H1 (cell line): ENCODE measurements at places on chromosomes 7 and 10. TPM values are rescaled to one million over a fixed set of nuclear protein-coding genes. Genes with fewer than 3 reads are reported as not detected.

The FAM25A gene
- not detected in 2 replicates for total RNA-seq

The HPS6 gene
- 16.2 and 17.7 TPM in 2 replicates for total RNA-seq

The CYP26C1 gene
- 0.21 and 0.28 TPM in 2 replicates for total RNA-seq

The TDRD1 gene
- total RNA-seq = 0.71 and 0.92 TPM in 2 replicates

The NPSR1 gene
- not detected in 2 replicates for total RNA-seq

The SYT15 gene
- 0.61 and 1.5 TPM in 2 replicates for total RNA-seq

The MCM10 gene
- 59.0 and 60.3 TPM in 2 replicates for total RNA-seq

The MRLN gene
- total RNA-seq = not detected in 2 replicates

The ATRNL1 gene
- total RNA-seq = 17.6 and 18.4 TPM in 2 replicates

The ZPBP gene
- not detected in 2 replicates for total RNA-seq

The SDK1 gene
- total RNA-seq = 7.2 and 7.3 TPM in 2 replicates

The GIMAP4 gene
- 0.22 TPM in 1 of 2 replicates, not detected in the other for total RNA-seq

The SGPL1 gene
- total RNA-seq = 51.6 and 52.8 TPM in 2 replicates

The AKR1C4 gene
- not detected in 2 replicates for total RNA-seq
